Jurkat, Clone E6-1 (cell line): ENCODE measurements at places on chromosomes 6 and 20.

GRCh38 chr6:8435845-8436168, 462 bp upstream of the SLC35B3 start:
- DNase-seq = no peak

- no peak for DNase-seq
Observed at GRCh38 chr6:97316978-97317377, 34.0 kb upstream of the MMS22L start.

DNA sequence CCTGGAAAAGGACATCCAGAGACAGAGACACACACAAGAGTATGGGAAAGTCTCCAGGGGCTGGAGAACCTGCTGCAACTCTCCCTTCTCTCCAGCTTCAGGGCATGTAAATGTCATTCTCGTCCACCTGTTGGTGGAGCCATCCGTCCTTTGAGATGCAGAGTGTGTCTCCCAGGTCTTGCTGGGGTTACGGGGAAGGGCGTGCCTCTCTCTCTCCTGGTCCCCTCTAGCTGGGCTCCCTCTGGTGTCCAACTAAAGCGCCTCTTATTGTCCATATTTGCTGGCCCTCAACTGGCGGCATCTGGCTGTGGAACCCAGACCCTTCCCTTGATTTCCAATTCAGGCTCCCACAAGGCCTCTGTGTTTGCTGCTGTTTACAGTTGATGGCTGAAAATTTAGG, 244.1 kb downstream of the BMP7 start:
- DNase-seq = no peak

GRCh38 chr6:168994956-168995355, 258.7 kb downstream of the THBS2 start:
- no peak for DNase-seq

GRCh38 chr6:43271944-43272343, 26.1 kb upstream of the SLC22A7 start:
- no peak for DNase-seq

- DNase-seq = no peak
Observed at GRCh38 chr20:42432496-42433334, 757.0 kb downstream of the PTPRT start.

DNA sequence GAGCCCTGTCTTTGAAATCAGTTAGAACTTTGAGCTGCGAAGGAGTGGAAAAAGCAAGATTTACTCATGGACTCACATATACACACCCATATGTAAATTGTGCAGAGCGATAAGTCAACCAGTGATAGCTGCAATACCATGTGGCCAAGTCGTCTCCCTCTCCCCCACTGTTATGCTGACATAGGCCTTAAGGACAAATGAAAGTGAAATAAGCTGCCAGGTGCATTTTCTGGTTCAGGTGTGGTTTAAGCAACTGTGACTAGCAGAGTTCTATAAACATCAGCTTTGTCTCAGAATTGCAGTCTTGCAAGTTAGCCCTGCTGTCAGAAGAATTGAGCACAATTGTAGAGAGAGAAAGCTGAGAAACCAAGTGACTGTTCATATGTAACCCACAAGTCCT, 9.6 kb downstream of the FAM83B start:
- DNase-seq = no peak

DNA sequence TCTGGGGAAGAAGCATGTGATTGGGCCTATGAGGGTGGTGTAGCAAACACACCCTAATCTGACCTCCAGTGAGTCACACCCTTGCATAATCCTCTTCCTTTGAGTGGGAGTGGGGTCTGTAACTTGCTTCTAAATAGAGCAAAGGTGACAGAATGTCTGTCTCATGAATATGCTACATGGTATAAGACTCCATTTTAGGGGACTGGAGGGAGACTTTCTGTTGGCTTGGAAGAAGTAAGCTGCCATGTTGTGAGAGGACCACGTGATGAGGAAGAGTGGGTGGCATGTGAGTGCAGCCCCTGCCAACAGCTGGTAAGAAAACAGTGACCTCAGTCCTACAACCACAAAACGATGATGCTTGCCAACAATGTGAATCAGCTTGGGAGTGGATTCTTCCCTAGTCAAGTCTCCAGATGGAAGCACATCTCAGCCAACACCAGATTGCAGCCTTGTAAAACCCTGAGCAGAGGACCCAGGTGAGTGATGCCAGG, 3.7 kb downstream of the AK9 start:
- peak; percentile 3 for DNase-seq

- DNase-seq = no peak
Observed at GRCh38 chr6:20709451-20709850, 175.2 kb downstream of the CDKAL1 start.

DNA sequence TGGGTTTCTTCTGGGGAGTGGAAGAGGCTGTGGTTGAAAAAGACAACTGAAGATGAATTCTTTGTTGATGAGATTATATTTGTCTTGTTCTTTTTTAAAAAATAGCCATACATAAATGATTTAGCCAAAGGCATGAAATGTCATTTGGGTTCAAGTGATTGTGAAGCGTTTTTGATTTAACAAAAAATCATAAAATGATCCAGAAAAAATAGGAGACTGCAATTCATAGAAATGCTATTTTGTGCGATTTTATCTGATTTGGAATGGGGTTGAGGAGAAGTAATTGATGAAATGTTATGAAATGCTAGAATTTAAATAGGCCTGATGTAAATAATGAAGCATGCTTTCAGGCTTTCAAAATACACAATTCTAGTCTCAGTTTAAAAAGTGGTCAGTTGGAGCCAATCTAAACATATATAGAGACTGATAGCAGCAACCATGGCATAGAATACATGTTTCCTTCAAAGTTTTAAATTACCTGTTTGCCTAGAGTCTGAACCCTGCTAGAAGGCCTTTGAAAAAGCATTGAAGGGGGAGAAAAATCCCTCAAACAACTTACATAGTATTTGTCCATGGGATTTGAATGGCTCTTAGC, 21.8 kb downstream of the PFDN4 start:
- no peak for DNase-seq

DNA sequence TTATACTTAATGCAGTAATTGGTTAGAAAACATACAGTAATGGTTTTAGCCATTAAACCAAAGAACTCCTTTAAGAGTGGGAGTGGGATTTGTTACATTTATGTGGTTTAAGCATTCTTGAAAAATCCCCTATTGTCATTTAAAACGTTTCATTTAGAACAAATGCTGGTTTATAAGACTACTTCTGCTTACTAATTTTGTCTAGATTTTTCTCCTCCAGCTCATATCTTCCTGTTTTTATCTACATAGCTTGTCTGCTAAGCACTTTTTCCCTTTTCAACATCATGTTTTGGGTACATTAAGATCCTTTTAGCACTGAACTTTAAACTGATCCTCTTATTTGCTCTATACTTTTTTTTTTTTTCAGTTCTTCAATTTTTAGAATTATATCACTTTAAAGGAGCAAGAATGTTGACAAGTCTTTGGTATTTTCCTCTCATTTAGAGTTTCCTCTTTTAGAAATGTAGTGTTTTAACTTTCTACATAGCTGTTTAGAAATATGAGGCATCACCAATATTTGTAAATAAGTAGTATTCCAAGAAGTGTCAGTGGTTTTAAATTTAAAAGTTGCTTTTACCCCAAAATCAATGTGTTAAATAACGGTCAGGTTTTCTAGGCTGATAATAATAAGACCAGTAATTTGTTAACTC, 80.9 kb downstream of the SESN1 start:
- no peak for DNase-seq

- DNase-seq = no peak
Observed at GRCh38 chr6:3319610-3320200, 61.0 kb downstream of the PSMG4 start.

DNA sequence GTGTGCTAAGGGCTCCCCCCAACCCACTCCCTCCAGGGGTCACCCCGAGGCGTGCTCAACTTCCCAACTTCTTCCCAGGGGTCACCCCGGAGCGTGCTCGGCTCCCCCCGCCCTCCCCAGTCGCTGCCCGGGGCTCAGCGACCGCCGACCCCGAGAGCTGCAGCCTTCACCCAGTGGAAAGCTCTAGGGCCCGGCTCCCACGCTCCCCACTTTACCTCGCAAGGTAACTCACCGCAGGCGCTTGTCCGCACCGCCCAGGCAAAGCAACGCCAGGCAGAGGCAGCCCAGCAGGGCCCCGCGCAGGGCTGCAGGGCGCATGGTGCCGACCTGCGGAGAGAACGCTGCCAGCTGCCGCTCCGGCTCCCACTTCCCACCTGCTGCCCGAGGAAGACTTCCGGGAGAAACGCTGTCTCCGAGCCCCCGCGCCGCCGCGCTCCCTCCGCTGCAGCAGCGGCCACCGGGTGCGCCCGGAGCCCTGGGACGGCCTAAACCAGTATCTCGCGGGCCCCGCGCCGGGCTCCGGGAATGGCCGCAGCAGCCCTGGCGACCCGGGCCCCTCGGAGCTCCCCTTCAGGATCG, 396 bp downstream of the RNASET2 start:
- no peak for DNase-seq

GRCh38 chr6:17485181-17485580, 91.8 kb downstream of the CAP2 start:
- DNase-seq = no peak

GRCh38 chr6:9334979-9335378, 899.6 kb upstream of the SLC35B3 start:
- no peak for DNase-seq
